ENCODE measurements at places on chromosomes 5 and 9.

DNA sequence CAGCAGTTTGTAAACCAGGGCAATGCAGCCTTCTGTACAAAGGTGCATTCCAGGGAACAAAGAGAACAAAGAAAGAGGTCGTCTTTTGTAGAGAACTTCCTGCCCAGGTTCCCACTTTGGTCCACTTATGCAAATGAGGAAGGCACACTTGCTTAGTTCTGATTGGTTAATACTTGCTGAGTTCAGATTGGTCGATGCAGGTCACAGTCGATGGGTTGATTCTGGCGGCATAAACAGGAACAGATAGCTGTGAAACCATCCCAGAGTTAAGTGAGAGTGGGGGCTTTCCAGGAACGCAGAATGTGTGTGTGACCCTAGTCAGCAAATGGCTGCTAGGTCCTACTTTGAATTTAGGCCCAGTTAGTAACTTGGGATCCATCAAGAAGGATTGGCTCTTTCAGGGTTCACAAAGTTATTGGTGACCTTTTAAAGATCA lies 1.8 kb upstream of the ADAMTS13 start:
- peak; percentile 35 for DNase-seq

DNA sequence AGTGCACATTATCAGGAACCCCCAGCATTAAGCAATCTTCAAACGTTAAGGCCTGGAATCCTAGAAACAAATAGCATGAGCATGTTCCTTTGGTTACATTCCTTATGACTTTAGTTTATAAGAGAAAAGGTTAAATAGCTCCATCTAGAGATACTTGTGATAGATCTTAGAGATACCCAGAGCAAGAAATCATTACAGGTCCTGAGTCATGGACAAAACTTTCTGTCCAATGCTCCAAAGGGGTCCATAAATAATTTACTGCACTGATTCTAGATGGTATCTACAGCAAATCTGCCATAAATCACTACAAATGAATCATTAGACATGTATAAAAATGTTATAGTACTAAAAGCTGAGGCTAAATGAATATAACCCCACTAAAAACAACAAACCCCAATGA lies 139.6 kb downstream of the HTR1A start:
- no peak for DNase-seq

DNA sequence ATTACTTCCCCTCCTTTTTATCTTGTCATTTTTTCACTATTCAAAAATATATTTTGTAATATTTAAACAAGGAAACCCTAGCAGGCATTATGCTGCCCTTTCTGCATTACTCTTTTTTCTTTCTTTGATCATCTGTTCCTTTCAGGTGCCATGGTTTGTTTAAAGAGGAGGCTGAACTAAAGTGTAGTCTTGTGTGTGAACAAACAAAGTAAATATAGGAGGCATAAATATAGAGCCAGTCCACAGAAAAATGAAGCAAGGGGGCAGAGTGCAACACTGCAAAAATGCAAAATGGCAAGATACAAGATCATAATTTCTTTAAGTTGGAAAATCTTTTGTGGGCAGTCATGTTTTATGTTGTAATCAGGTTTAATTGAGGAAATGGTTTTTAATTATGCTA lies 947.3 kb upstream of the COX7C start:
- no peak for DNase-seq

DNA sequence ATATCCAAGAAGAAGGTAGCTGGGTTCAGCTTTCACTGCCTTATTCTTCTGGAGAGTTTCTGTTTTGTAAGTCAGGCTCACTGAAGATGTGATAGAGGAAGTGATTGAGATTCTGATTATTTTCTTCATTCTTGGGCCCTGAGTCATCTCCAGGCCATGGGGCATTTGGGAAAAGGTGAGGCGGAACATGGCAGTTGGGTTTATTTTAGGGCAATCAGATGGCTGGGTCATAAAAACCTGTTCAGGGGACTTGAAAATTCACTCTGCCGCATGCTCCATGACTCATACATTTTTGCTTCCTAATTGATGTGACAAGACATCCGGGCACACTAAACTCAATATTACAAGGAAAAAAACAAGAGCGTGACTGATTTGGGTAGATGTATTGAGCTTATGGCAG lies 265.7 kb upstream of the KLF4 start:
- no peak for DNase-seq

- no peak for DNase-seq
Observed at GRCh38 chr5:59035681-59036080, 452.8 kb downstream of the RAB3C start.

DNA sequence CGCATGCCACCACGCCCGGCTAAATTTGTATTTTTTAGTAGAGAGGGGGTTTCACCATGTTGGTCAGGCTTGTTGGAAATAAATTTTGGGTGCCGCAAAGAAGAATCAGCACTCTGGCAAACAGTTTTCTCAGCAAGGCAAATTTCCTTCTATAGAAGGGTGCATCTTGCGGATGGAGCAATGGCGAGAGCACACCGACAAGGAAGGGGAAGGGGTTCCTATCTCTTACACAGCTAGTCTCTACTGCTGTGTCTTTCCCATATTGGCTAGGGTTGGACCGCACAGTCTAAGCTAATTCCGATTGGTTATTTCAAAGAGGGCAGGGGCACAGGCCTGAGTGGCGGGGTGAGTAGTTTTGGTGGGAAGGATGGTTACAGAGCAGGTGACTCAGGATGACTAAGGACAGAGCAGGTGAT lies 707 bp downstream of the GTF3C5 start:
- DNase-seq = peak; percentile 44

DNA sequence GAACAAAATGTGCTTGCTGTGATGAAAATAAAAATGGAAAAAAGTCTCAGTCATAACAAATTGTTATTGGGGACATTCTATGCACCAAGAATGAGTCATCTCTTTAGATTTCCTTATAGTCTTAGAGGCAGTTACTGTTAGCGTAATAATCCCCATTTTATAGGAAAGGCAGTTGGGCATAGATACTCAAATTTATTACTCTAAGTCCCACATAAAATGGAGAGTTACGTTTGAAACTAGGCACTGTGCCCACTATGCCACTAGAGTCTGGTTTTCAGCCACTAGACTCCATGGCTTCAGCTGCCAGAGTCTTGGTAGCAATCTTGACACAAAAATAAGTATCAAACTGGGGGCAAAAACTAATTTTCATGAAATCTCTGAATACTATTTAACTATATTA lies 317.9 kb upstream of the MEF2C start:
- DNase-seq = no peak

DNA sequence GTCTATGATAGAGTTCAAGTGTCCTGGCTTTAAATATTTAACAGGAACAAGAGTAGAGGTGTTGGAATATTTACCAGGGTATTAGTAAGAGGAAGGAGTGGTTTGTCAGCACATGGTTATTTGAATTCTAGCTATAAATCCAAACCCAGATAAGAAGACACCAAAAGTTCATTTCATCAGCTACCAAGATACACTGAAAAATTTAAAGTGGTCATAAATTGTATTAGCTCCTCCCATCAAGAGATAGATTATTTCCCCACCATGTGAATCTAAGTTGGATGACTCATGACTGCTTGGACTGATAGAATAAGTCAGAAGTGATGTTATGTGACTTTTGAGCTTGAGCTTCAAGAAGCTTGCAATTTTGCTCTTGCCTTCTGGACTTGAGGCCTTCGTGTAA lies 72.1 kb upstream of the GRAMD2B start:
- DNase-seq = no peak

- DNase-seq = no peak
Observed at GRCh38 chr5:66351813-66352212, 207.7 kb downstream of the SREK1 start.

DNA sequence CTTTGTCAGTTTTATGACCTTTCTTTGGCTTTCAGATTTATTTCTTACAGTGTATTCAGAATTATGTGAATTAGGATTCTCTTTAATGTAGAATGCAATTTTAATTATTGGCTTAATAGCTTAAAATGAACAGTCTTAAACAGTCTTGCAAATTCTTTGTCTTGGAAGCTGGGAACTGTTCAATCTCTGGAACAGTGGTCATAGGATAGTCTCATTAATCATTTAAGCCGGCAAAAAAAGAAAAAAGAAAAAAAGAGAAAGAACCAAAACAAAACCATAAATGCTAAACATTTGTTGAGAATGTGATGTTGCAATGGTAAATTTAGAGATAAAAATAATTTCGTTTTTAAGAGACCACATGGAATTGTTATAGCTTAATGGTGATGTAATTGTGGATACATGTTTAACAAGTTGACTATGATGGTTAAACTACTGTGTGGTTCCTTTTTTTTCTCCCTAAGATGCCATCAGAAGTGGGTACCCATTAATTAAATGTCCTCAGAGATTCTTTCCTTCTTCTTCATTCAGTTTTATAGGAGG lies 61.6 kb downstream of the NNT start:
- DNase-seq = no peak

DNA sequence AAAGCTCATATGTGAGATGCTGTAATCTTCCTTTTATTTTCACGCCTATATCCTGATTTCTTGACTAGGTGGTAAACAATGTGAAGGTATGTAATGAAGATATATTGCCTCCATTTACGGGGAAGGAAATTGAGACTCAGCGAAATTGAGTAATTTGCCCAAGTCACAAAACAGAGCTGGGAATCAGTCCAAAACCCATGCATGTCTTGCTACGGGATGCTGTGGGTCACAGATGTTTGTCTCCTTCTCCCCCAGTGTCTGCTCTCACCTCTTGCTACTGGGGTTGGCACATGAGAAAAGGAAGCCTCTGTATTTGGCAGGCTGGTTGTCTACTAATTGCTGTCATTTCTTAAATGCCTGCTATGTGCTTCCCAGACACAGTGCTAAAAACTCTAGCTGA lies 53.7 kb upstream of the TEX48 start:
- no peak for DNase-seq

- no peak for DNase-seq
Observed at GRCh38 chr5:78805474-78806124, 157.0 kb upstream of the LHFPL2 start.

DNA sequence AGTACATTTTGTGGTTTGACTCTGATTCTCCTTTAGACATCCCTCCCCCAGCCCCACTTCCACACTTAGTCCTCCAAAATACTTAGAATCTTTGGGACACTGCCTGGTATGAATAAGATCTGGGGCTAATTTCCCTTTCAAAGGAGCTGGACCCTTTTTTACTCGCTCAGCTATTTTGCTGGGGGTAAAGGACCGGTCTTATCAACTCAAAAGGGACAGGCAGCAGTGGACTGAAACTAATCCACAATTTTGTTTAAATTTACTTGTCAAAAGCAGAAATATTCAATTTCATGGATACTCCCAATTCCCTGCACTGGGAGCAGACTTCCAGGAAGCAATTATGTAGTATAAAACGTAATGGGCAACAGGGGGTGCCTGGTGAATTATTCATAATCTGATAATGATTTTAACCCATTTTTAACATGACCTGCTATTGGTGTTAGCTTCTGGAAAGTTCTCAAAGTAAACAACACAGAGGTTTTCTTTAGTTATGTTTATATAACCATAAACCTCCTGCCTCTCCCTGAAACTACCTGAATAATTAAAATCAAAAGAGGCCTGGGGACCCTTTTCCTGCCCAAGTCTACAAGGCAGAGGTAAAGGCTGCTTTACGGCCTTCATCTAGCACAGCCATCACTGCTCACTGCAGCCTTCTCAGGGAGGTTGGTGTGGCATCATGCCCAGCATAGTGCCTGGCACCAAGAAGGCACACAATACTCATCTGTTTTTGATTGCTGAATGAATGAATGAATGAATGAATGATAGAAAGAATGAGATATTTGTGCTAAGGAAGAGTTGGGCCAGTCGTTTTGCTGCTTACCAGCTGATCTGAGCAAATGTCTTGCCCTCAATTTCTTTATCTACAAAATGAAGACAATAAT lies 44.2 kb upstream of the GNPDA1 start:
- no peak for DNase-seq

- DNase-seq = no peak
Observed at GRCh38 chr5:167229751-167230150, 1061.7 kb upstream of the WWC1 start.

- no peak for DNase-seq
Observed at GRCh38 chr5:102295534-102296177, 428 bp downstream of the SLCO4C1 start.

DNA sequence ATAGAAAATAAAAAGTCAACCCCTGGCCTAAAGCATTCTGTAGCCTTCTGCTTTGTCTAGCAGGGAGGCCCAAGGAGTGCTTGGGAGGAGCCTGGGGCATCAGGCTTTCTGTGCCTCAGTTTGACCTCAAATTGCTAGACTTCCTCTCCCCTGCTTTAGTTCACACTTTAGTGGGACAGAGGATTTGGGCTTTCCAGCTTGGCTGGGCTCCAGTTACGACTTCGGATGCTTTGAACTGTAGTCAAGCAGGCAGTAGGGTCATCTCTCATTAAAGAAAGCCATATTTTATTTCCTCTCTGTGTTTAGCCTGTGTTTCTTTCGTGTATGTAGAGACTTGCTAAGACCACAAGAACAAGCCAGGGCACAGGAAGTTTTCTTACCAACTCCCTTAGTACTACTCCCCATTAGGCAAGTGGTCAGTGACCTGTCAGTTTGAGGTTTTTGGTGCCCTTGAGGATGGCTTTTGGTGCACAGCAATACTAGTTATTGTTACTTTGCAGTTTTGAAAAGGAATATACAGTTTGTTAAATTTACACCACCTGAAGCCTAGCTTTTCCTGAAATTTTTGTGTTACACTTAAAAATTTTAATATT lies 334.7 kb downstream of the NDUFS4 start:
- no peak for DNase-seq

GRCh38 chr9:95132366-95133324 lies 184.9 kb downstream of the FANCC start:
- no peak for DNase-seq

GRCh38 chr9:36748322-36748899 lies 175.7 kb downstream of the MELK start:
- DNase-seq = peak; percentile 54

DNA sequence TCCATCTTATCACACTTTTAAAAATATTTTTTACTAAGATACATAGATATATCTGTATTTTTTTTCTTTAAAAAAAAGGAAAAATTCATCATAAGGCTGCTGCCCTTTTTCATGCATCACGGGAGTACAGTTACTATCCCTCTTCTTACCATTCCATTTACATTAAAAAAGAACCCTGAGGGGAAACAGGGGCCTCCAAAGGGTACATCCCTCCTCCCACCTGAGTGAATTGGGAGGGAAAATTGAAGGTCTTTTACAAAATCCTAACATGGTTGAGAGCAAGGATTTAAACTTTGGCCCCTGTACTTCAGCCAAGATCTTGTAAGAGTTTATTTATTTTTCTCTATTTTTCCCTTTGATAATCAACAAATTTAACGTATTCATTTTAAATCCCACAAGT lies 319.2 kb downstream of the MLLT3 start:
- no peak for DNase-seq

DNA sequence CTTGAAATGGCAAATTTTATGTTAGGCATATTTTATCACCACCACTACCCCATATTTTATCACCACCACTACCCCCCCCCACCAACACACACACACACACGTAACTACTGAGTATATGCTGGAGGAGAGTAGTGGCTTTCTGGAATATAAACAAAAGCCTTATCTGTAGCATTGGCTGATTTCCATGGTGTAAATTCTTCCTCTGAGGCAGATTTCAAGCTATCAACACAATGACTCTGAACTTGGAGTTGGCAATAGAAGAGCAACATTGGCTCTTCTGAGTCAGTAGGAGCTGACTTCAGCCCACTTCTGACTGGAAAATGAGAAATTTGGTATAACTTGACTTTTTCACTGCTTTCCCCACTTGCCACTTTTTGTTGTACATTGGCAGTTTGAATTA lies 143.0 kb downstream of the CAVIN4 start:
- DNase-seq = no peak

Measured in stimulated activated CD8-positive, alpha-beta memory T cell treated with anti-CD3 and anti-CD28 coated beads, Interleukin-4, amount 100 ng/mL, for 48 hours (primary cell).